NCI-H510A treated with DMSO at 0.1 percent for 48 hours (cell line): ENCODE measurements at places on chromosomes 1 and 21.

DNA sequence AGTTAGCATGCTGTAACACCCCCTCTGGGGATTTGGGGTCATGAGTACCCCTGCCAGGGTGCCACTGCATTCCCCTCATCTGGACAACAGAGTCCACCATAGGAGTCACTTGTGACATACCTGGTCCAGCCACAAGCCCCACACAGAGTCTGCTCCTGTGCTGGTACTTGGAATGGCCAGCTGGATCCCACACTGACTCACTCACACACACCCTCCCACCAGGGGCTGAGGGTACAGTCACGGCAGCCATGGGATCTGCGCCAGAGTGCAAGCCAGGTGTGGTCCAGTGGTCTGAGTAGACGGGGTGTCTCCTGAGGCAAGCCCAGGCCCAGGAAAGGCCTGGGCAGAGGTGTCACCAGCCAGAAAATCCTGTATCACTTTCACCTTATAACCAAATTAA lies 67.7 kb downstream of the MRPL39 start:
- no peak for DNase-seq

DNA sequence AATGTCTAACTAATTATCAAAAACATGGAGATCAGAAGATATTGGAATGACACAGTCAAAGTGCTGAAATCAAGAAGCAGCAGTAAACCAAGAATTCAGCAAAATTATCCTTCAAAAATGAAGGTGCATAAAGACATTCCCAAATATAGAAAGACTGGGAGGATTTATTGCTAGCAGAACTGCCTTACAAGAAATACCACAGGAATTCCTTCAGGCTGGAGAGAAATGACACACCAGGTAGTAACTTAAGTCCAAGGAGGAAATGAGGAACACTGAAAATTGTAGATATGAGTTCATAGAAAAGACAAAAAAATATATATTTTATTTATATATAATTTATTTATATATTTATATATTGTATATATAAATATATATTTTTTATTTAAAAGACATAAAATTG lies 217.2 kb downstream of the RPS6KC1 start:
- no peak for DNase-seq

- no peak for DNase-seq
Observed at GRCh38 chr1:107076841-107077240, 20.4 kb downstream of the PRMT6 start.

DNA sequence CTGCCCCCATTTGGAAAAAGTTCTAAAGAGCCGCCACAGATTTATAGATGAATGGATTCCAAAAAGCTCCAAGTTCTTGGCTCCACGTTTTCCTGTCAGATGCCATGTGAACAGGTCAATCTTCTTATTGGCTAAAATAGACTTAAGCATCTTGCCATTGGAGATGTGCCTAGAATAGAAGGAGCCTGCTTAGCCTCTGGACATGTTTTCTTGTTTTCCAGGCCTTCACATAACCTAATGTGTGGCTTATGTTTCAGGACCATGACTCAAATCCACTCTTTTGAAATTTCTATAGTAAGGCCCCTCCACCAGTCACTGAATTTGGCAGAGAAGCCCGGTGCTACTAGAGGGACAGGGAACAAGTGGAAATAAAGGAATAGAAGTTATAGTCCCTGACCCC lies 31.5 kb downstream of the PHC2 start:
- no peak for DNase-seq

DNA sequence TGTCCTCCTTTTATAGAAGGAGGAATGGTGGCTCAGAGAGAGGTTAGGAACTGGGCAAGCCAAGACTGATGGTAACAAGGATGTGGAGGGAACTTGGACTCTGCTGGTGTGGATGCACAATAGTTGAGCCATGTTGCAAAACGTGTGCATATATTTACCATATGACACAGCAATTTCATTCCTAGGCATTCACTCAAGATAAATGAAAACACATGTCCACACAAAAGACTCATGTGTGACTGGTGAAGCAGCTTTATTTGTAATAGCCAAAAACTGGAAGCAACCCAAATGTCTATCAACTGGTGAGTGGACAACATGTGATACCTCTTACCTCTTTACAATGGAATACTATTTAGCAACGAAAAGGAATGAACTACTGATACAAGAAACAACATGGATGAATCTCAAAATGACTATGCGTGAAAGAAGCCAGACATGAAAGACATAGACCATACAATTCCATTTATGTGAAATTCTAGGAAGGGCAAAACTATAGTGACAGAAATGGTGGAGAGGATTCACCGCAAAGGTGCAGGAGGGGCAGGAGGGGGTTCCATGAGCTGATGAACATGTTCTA lies 36.2 kb downstream of the CAMK2N1 start:
- no peak for DNase-seq

- DNase-seq = no peak
Observed at GRCh38 chr1:28519946-28520725, 14.3 kb downstream of the RCC1 start.

- DNase-seq = peak; percentile 21
Observed at GRCh38 chr1:201719812-201720521, 109.0 kb upstream of the IPO9 start.

DNA sequence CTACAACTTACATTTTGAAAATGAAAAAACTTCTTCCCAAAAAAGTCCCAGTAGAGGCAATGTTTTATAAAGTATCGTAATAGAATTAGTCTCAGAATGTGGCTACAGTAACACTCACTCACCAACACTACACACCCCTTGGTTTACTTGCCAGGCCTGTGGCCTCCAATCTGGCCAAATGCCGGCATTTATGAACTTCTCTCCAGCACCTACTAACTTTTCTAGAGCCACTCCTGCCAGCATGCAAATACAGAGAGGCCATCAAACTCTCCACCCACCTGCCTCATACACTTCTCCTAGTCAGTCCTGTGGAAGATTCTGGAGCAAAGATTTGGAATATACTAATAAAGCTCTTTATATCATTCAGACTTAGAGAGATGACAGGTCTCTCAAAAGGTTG lies 32.3 kb downstream of the STPG1 start:
- DNase-seq = no peak

GRCh38 chr1:198116069-198116468 lies 40.7 kb upstream of the NEK7 start:
- no peak for DNase-seq

DNA sequence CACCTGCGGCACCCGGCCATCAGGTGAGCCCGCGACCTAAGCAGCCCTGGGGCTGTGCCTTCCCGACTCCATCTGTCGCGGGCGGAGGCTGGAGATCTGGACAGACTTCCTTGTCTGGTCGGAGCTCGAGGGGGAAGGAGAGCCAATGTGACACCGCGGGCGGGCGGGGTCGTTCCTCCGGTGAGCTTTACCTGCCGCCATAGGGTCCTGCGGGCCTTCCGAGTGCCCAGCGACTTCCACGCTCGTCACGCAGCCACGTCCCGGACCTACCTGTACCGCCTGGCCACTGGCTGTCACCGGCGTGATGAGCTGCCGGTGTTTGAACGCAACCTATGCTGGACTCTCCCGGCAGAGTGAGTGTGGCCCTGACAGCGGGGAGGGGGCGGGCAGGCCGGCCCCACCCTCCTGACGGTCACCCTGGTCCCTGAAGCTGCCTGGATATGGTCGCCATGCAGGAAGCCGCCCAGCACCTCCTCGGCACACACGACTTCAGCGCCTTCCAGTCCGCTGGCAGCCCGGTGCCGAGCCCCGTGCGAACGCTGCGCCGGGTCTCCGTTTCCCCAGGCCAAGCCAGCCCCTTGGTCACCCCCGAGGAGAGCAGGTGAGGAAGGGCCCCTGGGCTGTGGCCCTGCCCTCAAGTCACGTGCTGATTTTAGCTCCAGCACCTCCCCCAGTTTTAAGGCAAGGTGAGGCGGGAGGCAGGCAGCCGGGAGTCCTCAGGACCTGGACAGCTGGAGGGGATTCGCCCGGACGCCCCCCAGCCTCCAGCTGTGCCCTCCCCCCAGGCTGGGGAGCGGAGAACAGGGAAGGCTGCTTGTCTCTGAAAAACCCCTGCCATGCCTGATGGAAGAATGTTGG lies 1.1 kb downstream of the PUSL1 start:
- peak; percentile 65 for DNase-seq

- DNase-seq = no peak
Observed at GRCh38 chr1:163072658-163073057, 3.5 kb downstream of the RGS4 start.

- DNase-seq = no peak
Observed at GRCh38 chr1:87045761-87046304, 131.4 kb downstream of the HS2ST1 start.

- DNase-seq = no peak
Observed at GRCh38 chr1:218890451-218890850, 283.2 kb upstream of the LYPLAL1 start.

DNA sequence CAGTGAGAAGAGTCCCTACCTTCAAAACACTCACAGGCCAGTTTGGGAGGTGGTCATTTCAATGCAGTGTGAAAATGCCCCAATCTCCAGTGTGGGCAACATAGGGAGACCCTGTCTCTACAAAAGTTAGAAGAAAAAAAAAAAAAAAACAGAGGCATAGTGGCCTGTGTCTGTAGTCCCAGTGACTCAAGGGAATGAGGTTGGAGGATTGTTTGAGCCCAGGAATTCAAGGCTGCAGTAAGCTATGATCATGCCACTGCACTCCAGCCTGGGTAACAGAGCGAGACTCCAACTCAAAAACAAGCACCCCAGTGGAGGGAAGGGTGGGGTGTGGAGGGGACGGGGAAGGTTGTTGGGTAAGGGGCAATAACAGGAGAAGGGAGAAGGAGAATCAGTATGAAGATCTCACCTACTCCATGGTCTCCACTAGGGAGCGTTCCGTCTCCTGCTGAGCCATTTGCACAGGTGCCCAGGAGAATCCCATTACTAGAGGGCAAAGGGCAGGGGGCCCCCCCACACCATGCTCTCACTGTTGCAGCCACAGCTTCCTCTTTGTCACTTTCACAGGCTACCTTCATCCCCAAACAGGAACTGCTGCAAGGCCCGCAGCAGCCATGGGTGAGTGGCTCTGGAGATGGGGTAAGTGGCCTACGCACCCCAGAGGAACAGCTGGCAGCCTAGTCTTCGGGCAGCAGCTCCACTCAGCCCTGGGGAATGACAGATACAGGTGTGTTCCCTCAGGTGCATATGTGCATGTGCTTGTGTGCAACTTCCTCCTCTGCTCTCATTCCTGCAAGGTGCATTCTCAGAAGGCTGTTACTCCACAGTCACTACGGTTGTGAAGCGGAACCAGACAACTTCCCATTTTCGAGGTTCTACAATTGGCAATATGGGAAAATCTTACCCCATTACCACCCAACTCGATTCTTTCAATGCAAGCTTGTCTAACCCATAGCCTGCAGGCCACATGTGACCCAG lies 87.9 kb upstream of the LYST start:
- DNase-seq = peak; percentile 41

- DNase-seq = no peak
Observed at GRCh38 chr1:13950637-13951036, 250.6 kb downstream of the PRDM2 start.
